A549 treated with AZD2906 at 1 μM for 4 hours (cell line): ENCODE measurements at places on chromosomes 11 and 22. TPM values are rescaled to one million over a fixed set of nuclear protein-coding genes. Genes with fewer than 3 reads are reported as not detected.

Gene SPTBN2
- total RNA-seq = 8.0 to 11.4 TPM (median 8.7 TPM) in 5 replicates

Gene ARL14EP
- 12.6 to 14.8 TPM (median 13.8 TPM) in 5 replicates for total RNA-seq

Gene C22orf31
- total RNA-seq = not detected in 5 replicates

Gene SGSM1
- 0.42 to 0.87 TPM (median 0.77 TPM) in 5 replicates for total RNA-seq

Gene SPON1
- total RNA-seq = 0.01 to 0.02 TPM in 2 of 5 replicates, not detected in the others

Gene ABTB2
- total RNA-seq = 36.2 to 45.0 TPM (median 42.4 TPM) in 5 replicates

Gene PKDREJ
- total RNA-seq = not detected in 5 replicates

Gene PRODH
- 1.2 to 2.2 TPM (median 1.7 TPM) in 5 replicates for total RNA-seq

Gene MRGPRX4
- total RNA-seq = not detected in 5 replicates

Gene SOX10
- 0.08 TPM in 1 of 5 replicates, not detected in the others for total RNA-seq

Gene APOA1
- 0.14 to 0.65 TPM (median 0.36 TPM) in 5 replicates for total RNA-seq

Gene TNKS1BP1
- total RNA-seq = 71.3 to 92.2 TPM (median 88.9 TPM) in 5 replicates

Gene MIOX
- 0.05 TPM in 1 of 5 replicates, not detected in the others for total RNA-seq

Gene OR8J1
- total RNA-seq = not detected in 5 replicates

Gene LRRC4C
- total RNA-seq = not detected in 5 replicates

Gene SERHL2
- 0.17 to 0.45 TPM (median 0.28 TPM) in 5 replicates for total RNA-seq

Gene RAB39A
- 0.22 to 0.68 TPM (median 0.48 TPM) in 5 replicates for total RNA-seq

Gene FXYD6
- 0.16 to 0.55 TPM (median 0.28 TPM) in 5 replicates for total RNA-seq

Gene TTC28
- 2.5 to 3.4 TPM (median 3.2 TPM) in 5 replicates for total RNA-seq

Gene OR51I2
- not detected in 5 replicates for total RNA-seq

Gene ISX
- not detected in 5 replicates for total RNA-seq

Gene IL17REL
- total RNA-seq = 0.02 to 0.08 TPM (median 0.04 TPM) in 5 replicates

Gene HORMAD2
- total RNA-seq = not detected in 5 replicates

Gene PNPLA5
- 0.03 to 0.07 TPM (median 0.06 TPM) in 3 of 5 replicates, not detected in the others for total RNA-seq

Gene INS
- total RNA-seq = not detected in 5 replicates

Gene SLC22A25
- total RNA-seq = not detected in 5 replicates

Gene FGF3
- total RNA-seq = not detected in 5 replicates

Gene AGBL2
- total RNA-seq = 0.80 to 1.4 TPM (median 1.0 TPM) in 5 replicates

Gene HSPB2
- total RNA-seq = not detected in 5 replicates

Gene SLC6A5
- not detected in 5 replicates for total RNA-seq

Gene SAMM50
- total RNA-seq = 42.0 to 46.7 TPM (median 43.6 TPM) in 5 replicates

Gene GNAZ
- total RNA-seq = 2.3 to 3.1 TPM (median 2.6 TPM) in 5 replicates

Gene MAPK8IP2
- 2.6 to 3.9 TPM (median 3.8 TPM) in 5 replicates for total RNA-seq

Gene LRRC74B
- total RNA-seq = 0.05 to 0.06 TPM in 2 of 5 replicates, not detected in the others

Gene OR5W2
- not detected in 5 replicates for total RNA-seq

Gene MYBPC3
- 0.05 to 0.10 TPM (median 0.07 TPM) in 5 replicates for total RNA-seq

Gene F2
- 1.7 to 3.1 TPM (median 2.2 TPM) in 5 replicates for total RNA-seq

Gene GRK3
- 2.5 to 3.0 TPM (median 2.9 TPM) in 5 replicates for total RNA-seq

Gene HOATZ
- total RNA-seq = not detected in 5 replicates

Gene TCN1
- total RNA-seq = 0.24 to 0.63 TPM (median 0.25 TPM) in 5 replicates

Gene OR56B4
- not detected in 5 replicates for total RNA-seq
